ENCODE measurements at places on chromosomes 5 and 9.

DNA sequence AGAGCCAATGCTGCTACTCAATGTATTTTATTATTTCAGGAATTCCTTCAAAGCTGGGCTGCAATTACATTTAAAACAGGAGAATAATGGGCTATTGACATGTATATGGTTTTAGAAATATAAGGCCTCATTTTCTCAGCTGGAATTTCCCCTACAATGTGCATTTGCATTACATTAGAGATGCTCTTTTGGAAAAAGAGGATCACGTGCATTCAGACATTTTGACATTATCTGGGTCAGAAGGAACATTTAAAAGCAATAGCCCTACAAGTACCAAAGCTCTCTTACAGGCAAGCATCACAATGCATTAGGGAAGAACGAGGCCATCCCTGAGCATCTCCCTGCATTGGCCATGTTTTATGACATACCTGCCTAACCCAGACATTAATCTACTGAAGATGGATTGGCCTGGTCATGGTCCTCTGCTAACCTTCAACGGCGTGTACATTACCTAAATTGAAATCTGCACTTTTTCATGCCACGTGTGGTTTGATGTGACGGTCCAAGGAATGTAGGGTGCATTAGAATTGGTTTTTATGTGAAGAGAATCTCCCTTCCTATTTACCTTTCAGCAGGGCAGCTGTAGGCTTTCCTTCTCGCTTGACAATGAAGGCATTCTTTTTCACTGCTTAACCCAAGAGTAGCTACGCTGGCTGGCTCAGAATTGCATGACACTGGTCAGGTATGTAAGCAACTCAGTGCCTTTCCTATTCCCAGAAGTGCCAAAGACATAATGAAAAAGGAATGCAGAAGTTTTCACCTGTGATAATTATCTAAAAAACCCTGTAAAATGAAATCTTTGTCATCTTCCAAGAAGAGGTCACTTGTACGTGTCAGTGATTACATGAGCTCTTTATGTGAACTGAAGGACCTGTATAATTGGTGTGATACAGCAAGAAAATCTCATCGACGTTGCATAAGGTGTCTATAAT is 212.3 kb upstream of the MPDZ start:
- DNase-seq, result peak; percentile 93

GRCh38 chr5:160643616-160644240 is 208.3 kb downstream of the ATP10B start:
- DNase-seq, result no peak

DNA sequence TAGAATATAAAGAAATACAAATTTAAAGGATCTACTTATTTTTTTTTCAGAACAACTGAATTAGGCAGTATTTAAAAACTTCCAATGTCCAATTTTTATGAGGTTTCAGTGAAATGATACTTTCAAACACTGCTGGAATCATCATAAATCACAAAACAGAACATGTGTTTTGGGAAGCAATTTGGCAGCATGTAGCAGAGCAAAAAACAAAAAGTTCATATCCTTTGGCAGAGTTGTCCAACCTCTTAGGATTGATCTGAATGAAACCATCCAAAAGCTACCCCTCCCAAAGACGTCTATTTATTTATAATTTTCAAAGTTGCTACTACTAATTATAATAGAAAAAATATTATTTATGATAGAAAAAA is 192.4 kb upstream of the PUM3 start:
- DNase-seq, result no peak

DNA sequence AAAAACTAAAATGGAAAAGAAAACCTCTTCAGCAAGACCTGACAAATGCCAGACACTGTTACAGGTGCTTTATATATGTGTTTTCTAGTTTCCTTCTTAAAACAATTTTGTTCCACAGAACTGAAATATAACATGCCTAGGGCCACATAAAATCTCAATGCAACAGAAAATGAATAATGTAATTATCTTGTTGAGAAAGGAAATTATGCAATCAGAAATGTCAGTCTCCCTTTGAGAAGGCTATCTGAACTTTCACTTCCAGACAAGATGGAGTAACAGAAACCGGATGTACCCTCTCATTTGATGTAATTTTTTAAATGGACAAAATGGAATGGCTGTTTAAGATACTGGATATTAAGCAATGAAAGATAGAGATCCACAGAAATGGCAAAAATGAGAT is 79.2 kb downstream of the AGTPBP1 start:
- DNase-seq, result no peak

GRCh38 chr5:72167804-72168203 is 60.5 kb downstream of the MAP1B start:
- no peak for DNase-seq

DNA sequence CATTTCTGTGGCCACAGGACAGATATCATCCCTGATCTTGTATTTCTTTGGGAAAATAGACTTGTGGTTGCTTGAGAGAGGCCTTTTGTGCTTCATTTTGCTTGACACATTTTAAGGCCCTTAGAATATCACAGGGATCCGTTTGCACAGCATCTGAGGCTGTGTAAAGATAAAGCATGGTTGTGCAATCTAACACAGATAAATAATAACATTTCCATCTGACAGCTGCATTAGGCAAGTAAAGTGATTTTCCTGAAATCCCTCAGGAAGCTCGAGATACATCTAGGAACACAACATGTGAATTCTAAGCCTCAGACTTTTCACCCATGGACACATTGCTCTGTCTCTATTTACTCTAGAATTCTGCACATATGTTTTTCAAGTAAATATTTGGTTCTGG is 212.8 kb upstream of the ADAMTSL1 start:
- DNase-seq, result no peak

- DNase-seq, result peak; percentile 12
Measured at GRCh38 chr5:153517241-153517611, 26.8 kb downstream of the GRIA1 start.

- no peak for DNase-seq
Measured at GRCh38 chr5:10831419-10831818, 70.4 kb upstream of the DAP start.

GRCh38 chr5:61828856-61829255 is 477.1 kb upstream of the KIF2A start:
- DNase-seq, result no peak

GRCh38 chr9:89738137-89738932 is 133.5 kb downstream of the GADD45G start:
- peak; percentile 31 for DNase-seq

All from GM23338 (cell line).